ENCODE measurements at places on chromosomes 5 and 9. TPM values are rescaled to one million over a fixed set of nuclear protein-coding genes. Genes with fewer than 3 reads are reported as not detected.

SHISAL2B gene
- total RNA-seq, result not detected

- DNase-seq, result no peak
These were observed 13.9 kb upstream of the BTNL3 start for GRCh38 chr5:180974612-180975315.

WDR31 gene
- 0.60 TPM for total RNA-seq

- no peak for DNase-seq
These were observed 89.6 kb upstream of the DMRTA1 start for GRCh38 chr9:22356985-22357384.

DNA sequence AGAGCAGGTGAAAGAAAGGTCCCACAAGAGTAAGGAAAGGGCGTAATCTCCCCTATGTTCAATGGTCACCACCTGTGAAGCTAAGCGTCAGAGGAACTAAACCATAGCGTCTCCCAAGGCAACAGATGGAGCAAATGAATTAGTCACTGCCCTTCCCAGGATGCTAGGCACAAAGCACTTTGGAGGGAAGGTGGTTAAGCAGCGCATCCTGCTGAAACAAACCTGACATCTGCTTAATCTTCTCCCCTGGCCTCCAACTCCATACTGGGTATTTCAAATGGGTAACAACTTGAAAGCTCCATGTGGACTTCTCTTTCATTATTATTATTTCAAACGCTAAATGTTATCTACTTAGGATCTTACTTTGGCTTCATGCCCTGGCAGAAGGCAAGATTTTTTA, 227.3 kb downstream of the MLLT3 start:
- DNase-seq, result no peak

Measured in omental fat pad (tissue), 4 donors.